ENCODE measurements at places on chromosomes 2 and 18.

- no peak for DNase-seq
These were observed 175.8 kb upstream of the MMADHC start for GRCh38 chr2:149763358-149763757.

- DNase-seq, result no peak
These were observed 134.5 kb downstream of the MEIS1 start for GRCh38 chr2:66569321-66569851.

DNA sequence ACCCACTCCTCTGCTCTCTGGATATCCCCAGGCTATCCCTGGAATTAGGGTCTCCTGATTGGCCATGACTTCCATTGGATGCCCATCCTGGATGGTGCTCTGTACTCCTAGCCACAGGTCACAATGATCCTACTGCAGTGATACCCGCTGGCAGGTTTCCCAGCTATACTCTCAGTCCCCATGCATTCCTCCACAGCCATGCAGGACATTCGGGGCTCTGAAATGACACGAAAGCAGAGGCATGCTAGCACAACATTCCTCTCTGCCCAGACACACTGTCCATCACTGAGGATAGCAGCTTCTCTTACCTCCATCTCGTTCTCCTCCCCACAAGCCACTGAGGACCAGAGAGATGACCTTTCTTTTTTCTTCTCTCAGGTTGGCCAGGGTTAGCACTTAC, 51.7 kb upstream of the SPATS2L start:
- DNase-seq, result no peak

- DNase-seq, result no peak
These were observed 13.7 kb downstream of the CALCRL start for GRCh38 chr2:187434342-187434785.

GRCh38 chr18:76389716-76390115, 105.3 kb downstream of the ZNF516 start:
- no peak for DNase-seq

DNA sequence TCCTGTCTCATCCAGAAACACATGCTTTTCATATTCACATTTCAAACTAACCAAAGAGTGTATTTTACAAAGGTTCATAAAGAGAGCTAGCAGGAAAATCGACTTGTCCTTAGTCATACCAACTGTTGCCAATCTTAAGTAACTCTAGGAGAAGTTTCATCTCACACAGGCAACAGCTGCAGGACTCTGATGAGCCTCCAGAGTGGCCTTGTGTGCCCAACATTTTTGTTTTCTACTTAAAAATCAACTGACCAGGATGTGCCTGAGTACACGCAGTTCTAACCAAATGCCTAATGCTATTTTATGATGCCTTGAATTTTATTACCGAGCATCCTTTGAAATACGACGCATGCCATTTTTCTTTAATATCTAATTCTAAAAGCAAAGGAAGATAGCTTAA, 595.9 kb upstream of the LRRTM4 start:
- DNase-seq, result no peak

DNA sequence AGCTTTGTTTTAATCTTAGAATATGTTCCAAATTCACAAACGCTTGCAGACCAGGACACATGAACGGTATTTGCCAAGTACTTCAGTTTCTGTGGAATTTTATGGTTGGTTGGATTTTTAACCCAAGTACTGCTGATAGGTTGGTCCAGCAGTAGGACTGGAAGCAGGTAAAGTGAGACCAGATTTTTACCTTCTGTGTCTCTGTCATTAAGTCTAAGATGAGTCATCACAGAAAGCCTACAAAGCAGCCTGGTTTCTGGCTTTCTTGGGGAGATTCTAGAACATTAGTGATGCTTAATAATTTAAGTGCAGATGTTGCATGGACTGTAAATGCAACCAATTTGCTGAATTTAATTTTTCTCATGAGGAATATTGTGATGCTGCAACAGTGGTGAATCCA, 100.5 kb downstream of the SCG2 start:
- DNase-seq, result no peak

DNA sequence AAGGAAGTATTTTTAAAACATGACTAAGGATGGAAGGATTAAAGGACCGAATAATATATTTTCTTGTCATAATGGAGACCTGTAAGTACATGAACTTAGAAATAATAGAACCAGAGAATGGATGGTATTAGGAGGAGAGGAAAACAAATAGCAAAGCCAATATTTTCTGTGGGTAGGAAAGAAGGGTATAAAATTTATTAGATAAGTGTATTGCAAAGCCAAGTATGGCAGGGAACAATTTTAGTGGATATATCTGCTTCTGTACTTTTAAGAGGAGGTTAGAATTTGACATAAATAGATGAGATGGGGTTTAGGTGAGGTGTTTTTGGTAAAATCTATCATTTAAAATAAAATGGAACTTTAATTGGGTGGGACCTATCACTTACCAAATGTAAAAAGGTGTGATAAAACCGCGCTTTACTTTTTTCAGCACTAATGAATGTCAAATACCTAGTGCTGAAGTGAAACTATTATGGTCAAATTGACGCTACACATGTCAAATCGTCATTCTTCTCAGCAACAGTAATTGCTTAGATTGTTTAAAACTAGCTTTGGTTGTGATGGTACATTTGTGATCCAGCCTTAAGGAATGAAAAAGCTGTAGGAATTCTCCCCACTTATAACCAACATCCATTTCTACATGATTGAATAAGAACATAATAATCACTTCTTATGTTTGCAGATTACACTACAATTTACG, 78.1 kb upstream of the ZEB2 start:
- no peak for DNase-seq
